Stimulated activated CD8-positive, alpha-beta memory T cell treated with anti-CD3 and anti-CD28 coated beads, Interleukin-7, amount 100 ng/mL, for 1 hour (primary cell): ENCODE measurements at places on chromosomes 5 and 9.

GRCh38 chr9:4065054-4065453, 234.8 kb downstream of the GLIS3 start:
- DNase-seq: no peak

GRCh38 chr5:33232731-33233505, 207.8 kb upstream of the TARS1 start:
- no peak for DNase-seq

DNA sequence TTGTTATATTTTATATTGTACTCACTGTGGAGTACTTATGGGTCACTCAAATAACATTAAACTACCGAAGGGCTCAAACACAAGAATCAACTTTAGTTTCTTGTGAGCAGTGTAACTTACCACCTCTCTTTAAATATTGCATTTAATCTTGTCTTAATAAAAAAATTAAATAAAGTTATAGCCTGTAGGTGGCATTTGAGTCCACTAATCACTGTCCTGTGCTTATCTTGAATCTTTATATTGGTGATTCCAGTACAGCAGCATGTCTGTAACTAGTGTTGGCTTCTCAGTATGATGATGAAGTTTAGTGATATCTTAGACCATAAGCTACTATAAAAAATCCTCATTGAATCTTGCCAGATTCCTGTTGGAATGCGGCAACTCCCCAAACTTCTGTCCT, 313.8 kb downstream of the FAM170A start:
- DNase-seq: no peak

- DNase-seq: no peak
Measured at GRCh38 chr5:125834438-125835115, 588.6 kb upstream of the GRAMD2B start.

GRCh38 chr5:10262121-10262774, 12.2 kb downstream of the CCT5 start:
- DNase-seq: no peak

DNA sequence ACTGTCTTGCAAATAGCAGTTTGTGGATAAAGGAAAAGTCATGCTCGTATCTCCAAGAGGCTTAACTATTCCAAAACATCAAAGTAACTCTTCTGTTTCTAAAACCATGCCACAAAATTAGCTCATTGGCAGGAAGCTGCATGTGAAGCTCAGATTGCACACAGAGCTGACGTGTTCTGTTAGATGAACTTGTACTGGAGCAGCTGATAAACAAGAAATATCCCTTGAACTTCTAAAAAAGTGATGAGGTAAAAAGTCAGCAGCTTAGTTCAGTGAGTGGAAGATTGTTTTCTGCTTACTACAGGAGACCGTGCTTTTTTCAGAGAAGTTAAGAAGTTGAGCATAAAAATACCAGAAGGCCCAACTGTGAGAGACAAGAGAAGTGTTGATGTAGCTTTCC, 113.2 kb downstream of the SLC12A2 start:
- no peak for DNase-seq

DNA sequence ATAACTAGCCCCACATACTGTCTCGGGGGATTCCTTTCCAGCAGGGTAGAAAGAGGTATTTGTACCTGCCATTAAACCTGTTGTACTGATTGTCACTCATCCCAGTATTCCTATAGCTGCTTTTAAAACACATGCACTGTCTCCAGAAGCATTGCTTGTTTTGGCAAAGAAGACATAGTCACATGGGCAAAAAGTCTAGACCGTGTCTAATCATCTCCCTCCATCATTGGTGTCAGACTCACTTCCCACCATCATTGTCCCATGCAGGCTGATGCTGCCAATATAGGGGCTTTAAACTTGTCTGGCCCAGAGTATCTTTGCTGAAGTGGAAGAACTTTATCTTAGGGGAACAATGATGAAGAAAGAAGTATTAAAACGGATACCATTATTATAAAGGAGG, 12.6 kb downstream of the DNAJC21 start:
- no peak for DNase-seq

- no peak for DNase-seq
Measured at GRCh38 chr5:133427121-133427777, 185.1 kb downstream of the FSTL4 start.

DNA sequence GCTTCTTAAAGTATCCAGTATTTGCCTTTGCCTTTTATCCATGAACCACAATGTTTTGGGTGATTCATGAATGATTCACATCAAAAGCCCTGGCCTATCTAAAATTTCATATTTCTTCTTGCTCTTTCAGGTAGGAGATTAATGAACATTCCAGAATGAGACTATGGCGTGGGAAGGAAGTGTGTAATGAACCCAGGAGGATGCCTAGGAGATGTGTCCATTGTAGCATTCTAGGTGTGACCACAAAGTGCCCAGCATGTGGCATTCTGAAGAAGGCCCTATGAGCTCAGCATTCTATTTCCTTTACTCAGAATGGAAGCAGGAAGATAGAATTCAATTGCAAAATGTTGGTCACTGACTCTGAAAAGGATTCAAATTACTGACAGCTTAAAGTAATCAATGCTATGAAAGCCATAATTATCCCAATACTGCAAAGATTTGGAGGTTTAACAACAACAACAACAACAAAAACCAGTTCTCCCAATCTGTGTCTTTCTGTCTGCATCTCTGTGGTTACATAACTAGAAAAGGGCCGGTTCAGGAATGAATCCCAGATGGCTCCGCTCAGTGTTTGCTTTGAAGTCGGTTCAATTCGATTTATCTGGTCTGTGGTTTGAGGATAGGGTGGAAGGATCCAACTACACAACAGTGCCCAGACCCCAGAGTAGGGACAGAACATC, 126.7 kb downstream of the FOXD1 start:
- DNase-seq: no peak

- DNase-seq: no peak
Measured at GRCh38 chr5:39761199-39761950, 336.6 kb upstream of the DAB2 start.

GRCh38 chr5:163463063-163463435, 2.6 kb downstream of the HMMR start:
- no peak for DNase-seq

DNA sequence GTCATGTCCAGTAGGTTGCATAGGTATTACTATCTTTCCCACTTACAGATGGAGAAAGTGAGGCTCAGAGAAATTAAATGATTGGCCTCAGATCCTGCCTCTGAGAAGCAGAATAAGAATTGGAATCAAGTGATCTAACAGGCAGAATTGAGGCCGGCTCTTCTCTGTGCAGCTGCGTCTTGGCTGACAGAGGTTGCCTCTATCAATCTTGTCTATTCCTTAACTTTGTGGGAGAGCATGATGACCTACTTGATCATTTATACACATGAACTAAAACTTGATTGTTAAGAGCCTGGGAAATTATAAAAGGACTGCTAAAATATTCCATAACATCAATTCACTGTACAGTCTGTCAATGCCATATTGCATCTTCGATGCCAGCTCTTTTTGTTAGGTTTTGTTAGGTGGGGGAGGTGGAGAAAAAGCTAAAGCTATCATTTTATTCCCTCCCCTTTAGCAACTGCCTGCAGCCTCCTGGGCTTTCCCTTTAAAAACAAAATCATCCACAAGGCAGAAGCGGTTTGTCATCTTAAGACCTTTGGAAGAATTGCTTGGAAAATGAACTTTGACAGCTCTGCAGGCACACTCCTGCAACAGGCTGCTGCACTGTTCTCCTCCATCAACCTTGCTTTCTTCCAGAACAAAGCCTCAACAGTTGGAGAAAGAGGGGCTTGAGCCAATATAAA, 247.4 kb downstream of the SMARCA2 start:
- no peak for DNase-seq

DNA sequence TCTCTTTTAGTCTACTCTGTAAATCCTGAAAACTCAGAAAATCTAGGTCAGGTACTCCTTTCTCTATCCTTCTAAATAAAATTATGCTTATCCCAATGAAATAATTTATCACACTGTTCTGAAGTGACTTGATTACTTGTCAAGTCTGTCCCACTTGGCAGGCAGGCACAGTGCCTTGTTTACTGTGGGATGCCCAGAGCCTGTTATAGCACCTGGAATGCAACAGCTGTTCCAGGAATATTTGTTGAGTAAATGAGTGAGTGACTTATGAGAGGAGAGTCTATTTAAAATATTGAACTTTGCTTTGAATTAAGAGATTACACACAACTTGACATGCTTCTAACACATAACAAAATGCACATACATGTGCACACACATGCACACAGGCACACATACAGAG, 130.0 kb downstream of the MPDZ start:
- DNase-seq: no peak

DNA sequence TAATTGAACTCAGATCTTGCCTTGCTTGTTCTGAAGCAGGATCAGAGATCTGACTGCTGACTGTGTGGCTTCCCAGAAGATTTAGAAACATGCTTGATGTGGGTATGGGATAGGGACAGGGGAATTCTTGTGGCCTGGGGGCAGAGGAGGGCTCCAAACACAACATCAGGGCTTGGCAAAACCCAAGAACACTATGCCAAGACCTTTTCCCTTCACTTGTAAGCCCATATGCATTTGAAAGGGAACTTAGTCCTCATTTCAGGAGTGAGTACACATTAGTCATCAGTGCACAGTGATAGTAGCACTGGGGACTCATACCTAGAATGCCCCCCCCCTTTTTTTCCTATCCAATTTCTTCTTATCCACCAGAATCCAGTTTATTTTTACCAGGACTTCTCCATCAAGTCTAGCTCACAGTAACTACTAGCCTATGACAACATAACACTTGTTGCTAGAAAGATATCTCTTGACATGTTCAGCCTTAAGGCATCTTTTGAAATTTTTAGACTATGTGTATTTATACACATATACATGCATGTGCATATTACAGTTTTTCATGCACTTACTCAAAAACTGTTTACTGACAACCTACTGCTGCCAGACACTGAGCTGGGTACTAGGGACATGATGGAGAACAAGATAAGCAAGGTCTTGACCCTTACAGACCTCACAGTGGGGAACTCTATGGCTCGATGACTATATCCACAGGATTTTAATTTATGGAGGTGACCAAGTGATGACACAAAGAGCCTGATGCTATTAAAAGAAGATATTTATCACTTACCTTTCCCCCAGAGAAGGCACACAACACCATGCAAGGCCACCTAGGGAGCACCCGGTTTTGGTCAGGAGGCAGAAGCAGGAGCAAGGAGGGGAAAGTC, 158.3 kb upstream of the MAP3K1 start:
- no peak for DNase-seq
